ENCODE measurements at places on chromosomes 2 and 18.

DNA sequence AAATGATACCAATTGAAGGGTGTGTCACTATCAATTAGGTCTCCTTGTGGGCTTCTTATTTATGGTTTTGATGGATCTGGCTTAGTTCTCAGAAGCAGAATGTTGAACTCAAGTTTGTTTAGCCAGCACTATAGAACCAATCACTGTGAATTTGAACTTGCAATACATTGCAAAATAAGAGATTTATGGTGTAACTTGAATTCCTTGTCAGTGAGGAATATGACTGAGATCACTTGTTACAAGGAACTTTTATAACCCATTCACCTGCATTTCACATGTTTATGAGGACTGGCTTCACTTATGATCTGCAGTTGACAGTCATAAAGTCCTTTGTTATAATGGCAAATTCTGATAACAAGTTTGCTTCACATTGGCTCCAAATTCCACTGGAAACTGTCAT lies 9.8 kb downstream of the GATA6 start:
- DNase-seq = no peak

DNA sequence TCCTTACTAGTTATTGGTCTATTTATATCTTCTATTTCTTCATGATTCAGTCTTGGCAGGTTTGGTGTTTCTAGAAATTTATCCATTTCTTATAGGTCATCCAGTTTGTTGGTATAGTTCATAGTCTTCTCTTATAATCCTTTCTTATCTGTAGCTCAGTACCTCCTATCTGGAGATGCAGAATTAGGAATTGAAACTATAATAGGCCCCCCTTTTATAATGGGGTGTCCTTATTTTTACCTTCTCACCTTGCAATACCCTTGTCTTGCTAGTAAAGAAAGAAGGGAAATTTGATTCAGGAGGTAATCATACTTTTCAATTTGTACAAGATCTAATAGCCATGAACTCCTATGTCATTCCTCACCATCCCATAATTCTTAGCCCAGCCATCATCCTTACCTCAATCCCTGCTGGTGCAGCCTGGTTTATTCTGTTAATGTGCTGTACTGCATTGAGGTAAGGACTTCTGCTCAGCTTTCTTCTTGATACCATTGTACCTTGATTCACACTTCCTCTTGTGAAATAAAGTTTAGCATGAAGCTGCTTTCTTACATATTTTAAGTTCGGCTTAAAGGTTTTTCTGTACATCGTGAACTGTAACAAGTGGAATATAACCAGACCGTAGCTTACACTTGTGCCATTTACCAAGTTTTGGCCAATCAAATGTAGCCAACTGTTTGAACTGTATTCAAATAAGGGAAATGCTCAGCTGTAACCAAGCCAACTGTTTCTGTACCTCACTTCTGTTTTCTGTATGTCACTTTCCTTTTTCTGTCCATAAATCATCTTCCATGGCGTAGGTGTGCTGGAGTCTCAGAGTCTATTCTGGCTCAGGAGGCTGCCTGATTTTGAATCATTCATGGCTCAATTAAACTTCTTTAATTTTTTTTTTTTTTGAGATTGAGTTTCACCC lies 40.1 kb upstream of the PTH2R start:
- DNase-seq = no peak

DNA sequence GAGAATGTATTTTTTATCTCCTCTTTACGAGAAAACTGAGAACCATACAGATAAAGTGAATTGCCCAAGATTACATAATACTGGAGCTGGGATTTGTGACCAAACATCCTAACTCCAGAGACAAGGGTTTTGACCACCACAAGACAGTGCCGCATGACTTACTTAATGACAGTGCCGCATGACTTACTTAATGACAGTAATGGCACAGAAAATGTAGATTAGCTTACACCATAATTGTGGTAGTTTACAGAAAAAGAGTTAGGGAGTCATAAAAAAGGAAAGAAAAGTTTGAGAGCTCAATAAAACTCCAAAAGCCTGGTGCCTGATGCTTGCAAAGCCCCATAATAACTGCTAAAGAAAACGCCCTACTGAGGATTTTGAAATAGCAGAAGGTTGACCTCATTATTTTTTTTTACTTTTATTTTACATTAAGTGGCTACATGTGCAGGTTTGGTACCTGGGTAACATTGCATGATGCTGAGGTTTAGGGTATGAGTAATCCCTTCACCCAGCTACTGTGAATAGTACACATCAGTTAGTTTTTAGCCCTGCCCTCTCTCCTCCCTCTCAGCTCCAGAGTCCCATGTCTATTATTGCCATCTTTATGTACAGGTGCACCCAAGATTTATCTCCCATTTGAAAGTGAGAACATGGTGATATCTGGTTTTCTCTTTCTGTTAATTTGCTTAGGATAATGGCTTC lies 310.0 kb upstream of the UBE2E3 start:
- no peak for DNase-seq

DNA sequence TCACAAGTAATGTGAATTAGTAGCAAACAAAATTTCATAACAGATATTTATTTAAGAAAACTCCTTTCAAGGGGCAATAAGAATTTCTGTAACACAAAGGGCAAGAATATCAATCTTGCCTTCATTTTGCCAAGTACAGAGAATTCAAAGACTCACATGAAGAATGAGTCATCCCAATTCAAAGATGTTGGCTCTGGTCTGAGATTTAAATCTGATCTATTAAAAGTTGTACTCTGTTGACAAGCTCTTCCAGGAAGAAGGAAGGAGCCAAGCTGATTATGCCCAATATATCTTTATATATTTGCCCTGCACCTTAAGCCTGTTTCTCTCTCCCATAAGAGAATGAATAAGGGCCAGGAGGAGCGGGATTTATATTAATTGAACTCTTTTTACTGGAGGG lies 55.9 kb upstream of the RPE start:
- DNase-seq = no peak

DNA sequence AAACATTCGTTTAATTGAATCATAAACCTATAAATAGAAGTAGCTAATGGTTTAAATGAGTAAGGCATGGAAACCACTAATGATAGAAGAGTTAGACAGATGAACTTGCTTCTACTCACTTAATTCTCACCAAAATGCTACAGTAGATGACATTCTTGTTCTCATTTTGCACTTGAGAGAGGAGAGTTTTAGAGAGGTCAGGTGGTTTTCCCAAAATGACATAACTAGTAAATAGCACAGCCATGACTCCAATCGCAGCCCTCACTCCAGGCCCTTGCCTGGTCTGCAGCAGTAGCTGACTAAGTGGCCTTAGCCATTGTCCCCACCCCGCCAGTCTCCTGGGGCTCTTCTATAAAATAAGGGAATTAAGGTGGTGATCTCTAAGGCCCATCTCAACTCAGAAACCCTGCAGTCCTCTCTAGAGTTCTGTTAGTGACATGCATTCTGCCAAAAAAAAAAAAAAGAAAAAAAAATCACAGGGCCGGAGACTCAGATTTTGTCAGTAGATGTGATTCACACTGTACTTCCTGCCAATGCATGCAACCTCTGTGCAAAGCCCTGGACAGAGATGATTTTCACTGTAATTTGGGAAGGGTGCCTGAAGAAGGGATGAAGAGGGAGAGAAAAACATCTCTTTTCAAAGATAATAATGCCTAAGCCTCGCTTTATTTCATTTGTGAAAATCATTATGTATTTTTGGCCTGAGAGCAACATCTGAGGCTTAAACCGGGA lies 221.8 kb downstream of the ANAPC1 start:
- DNase-seq = no peak

DNA sequence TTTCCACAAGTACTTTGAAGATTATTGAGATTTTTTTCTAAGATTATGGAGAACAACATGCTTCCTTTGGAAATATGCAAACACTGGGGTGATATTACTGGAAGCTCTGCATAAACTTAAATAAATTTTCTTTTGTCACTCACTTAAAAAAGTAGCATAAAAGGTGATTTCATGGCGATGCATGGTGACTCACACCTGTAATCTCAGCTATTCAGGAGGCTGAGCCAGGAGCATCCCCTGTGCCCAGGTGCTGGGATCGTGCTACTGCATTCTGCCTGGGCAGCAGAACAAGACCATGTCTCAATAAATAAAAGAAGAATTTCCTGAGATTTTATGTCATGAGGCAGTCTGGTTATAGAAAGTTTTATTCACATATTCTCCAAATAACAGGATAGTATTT lies 679.1 kb upstream of the CDH2 start:
- no peak for DNase-seq

- DNase-seq = no peak
Measured at GRCh38 chr2:168751104-168751740, 51.2 kb upstream of the NOSTRIN start.

DNA sequence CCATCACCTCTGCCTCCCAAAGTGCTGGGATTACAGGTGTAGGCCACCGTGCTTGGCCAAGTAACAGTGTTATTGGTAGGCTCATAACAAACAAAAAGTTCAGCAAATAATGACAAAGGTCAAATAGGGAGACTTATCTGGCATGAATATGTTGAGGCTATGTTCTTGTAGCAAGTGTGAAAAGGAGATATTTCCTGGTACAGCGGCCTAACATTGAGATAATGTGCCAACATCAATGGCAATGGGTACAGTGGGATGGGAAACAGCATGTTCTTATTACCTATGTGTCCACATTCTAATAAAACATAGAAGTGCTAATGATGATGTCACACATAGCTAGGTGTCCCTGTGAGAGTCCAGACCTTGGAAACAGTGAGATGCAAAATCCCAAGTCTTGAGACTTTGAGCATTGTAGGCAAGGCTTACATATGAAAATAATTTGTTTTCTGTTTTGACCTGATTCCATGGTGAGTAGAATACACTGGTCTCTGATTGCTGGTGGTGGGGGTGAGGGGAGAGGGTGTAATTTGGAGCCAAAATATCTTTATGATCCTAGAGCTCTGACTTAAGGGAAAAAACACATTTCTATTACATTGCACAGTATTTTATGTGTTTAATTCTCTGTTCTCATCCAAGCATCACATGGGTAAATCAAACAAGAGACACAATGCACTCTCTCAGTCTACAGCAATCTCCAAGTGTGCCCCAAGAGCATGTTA lies 33.1 kb upstream of the PMAIP1 start:
- no peak for DNase-seq

- DNase-seq = no peak
Measured at GRCh38 chr2:69213782-69214181, 173.2 kb downstream of the GFPT1 start.

- DNase-seq = no peak
Measured at GRCh38 chr2:241617431-241618154, 19.4 kb downstream of the THAP4 start.

GRCh38 chr18:5895299-5895875 lies at the start of gene TMEM200C:
TMEM200C (minus strand) TSS chr18:5895522; CDS start chr18:5892063, 3,459 bp downstream.
- DNase-seq = no peak

DNA sequence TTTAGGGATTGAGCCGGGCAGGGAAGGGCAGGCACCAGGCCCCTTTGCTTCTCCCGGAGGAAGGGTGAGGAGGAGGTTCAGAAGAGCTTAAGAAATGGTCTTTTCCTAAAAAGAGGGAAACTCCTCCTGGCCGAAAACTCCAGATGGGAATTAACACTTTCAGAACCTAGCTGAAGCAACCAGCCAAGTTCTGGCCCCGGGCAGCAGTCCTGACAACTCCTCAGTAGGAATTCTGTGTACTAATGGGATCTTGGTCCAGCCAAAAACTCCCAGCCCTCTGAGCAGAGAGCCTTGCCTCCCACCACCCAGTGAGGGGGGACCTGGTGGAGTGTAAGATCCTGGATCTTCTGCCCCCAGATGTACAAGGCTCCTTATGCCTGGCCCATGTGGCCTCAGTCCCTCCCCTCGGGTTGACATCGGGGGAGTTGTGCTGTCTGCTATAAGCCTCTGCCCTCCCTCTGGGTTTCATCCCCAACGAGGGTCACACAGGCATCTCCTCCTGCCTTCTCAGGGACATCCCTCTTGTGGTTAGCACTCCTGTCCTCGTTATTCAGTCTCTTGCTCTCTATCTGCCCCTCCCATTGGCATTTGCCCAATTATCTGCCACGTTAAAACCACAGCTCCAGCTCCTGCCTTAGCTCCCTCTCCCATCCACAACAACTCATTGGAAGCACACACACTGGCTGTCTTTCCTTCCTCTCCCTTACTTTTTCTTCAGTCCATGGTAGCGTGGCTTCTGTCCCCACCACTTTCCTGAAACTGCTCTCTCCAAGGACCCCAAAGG lies 184.6 kb downstream of the CYP26B1 start:
- no peak for DNase-seq

DNA sequence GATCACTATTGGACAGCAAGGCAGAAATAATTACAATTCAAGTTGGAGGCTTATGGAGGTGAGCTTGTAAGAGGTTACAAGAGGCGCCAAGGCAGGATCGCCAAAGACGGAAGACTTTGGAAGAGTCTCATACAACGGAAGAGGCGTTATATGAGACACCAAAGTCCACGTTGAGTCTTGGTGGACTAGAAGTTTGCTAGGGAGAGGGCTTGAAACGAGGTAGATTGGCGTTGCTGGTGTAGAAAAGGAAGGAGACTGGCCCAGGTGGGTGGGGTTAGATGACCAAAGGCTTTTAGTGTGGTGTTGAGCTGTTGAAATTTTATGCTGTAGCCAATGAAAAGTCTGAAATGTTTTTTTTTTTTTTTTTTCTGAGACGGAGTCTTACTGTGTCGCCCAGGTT lies 1.4 kb downstream of the MSH2 start:
- no peak for DNase-seq

- DNase-seq = no peak
Measured at GRCh38 chr18:3151399-3152264, 68.1 kb downstream of the MYOM1 start.

GRCh38 chr2:207937823-207938222 lies 87.5 kb downstream of the PLEKHM3 start:
- no peak for DNase-seq

DNA sequence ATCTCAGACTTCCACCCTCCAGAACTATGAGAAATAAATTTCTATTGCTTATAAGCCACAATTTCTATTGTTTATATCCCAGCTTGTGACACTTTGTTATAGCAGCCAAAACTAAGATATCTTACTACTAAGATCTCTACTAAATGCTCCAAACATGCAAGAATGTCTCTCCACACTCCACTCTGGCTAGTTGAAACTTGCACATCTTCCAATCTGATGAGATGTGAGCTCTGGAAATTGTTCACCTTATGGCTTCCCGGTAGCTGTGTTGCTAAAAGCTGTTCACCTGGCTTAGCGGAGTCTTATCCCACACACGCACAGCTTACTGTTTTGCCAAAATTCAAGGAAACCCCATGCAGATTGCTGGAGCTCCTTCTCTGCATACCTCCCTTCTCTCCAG lies 43.9 kb downstream of the PKDCC start:
- no peak for DNase-seq
